ENCODE measurements at places on chromosomes 2 and 18.

DNA sequence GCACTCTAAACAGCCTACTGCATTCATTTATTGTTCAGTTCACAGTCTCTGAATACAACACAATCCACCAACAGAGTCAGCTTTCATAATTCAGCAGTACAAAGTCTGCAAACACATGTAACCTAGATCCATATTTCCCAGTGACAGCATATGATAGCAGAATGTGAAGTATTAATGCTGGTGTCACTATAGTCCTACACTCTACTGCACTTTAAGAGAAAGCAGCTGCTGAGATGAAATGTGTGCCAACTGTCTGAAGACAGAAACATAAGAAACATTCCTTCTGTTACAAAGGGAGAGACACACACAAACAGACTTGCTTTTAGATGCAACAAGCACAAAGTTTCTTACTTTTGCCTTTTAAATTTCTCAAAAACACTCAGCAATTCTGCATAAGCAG lies 441.8 kb downstream of the ZEB2 start:
- no peak for DNase-seq

- DNase-seq = no peak
Measured at GRCh38 chr2:45984366-45984765, 312.8 kb upstream of the EPAS1 start.

- no peak for DNase-seq
Measured at GRCh38 chr2:80252294-80252986, 52.1 kb downstream of the LRRTM1 start.

DNA sequence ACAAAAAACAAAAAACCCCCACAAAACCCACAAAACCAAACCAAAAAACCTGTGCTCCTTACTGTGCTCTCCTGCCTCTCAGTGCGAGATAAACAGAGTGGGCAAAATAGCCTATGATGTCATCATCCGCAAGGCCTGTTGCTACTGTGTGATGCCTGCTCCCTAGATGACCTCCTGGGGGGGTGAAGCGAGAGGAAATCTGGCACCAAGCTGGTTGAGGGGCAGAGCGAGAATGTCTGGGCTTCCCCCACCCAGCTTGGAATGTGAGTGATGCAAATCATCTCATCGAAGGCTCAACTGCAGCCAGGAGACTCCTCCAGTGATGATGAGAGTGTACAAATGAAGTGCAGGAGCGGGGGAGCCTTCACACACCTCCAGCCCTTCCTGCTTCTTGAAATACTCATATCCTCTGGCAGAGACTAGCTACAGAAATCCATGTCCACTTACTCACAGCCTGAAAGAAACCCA lies 57.7 kb upstream of the MAP4K3 start:
- no peak for DNase-seq

GRCh38 chr18:47858607-47859006 lies 71.9 kb downstream of the SMAD2 start:
- DNase-seq = no peak

DNA sequence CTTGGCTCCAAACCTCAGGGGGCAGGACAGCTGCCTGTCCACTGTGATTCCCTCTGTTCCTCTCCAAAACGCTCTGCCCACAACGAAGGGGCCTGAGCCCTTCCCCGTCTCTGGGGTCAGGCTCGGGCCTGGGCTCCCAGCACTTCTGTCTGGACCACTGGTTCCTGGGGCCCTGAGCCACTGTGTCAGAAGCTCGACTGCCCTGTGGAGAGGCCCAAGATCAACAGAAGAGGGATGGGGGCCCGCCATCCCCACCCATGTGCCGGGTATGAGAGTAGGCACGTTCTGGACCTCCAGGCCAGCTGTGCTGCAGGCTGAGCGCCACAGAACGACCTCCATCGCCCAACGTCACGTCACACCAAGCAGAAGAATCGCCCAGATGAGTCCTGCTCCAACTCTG lies 119.9 kb upstream of the HS6ST1 start:
- DNase-seq = no peak

GRCh38 chr18:35193316-35193715 lies 47.5 kb upstream of the ZNF397 start:
- DNase-seq = no peak

- no peak for DNase-seq
Measured at GRCh38 chr2:171595896-171596295, 73.6 kb downstream of the CYBRD1 start.

DNA sequence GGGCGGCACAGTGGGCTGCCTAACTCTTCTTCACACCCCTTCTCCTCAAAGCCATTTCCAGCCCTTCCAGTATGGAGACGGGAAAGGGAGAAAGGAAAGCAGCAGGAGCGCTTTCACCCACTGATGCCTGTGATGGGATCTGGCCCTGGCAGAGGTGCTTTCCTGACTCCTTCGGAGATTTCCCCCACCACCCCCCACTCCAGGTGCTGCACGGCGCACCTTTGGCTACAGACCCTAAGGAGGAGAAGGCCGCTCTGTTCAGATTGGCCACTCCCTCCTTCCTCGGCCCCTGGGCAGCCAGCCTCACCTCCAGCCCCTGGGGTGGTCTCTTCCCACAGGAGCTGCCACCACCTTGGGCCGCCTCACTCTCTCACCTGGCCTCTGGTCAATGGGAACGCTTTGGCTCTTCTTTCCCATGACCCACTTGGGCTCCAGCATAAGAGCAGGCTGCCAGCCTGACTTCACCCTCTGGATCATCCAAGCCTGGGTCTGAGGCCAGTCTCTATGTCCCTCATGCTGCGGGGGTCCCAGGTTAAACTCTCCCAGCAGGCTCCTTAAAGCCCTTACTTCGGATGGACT lies 18.4 kb upstream of the MAL start:
- DNase-seq = no peak

GRCh38 chr2:58476556-58476955 lies 235.4 kb upstream of the FANCL start:
- no peak for DNase-seq

DNA sequence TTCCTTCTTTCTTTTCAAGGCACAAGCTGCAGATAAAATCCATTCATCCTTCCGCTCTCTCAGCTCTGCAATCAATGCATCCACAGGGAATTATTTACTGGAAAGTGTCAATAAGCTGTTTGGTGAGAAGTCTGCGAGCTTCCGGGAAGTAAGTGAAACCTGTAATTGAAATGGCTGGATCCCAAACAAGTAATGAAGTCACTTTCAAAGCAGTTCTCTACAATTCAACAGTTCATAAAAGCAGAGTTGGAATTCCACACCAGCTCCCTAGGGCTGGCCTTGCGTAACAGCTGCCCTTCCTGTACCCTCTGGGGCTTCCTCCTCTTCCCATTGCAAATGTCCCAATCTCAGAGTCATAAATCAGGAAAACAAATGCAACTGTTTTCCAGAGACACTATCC lies 9.6 kb downstream of the SERPINB2 start:
- DNase-seq = no peak

- DNase-seq = no peak
Measured at GRCh38 chr2:208595386-208596275, 189.0 kb downstream of the PTH2R start.

DNA sequence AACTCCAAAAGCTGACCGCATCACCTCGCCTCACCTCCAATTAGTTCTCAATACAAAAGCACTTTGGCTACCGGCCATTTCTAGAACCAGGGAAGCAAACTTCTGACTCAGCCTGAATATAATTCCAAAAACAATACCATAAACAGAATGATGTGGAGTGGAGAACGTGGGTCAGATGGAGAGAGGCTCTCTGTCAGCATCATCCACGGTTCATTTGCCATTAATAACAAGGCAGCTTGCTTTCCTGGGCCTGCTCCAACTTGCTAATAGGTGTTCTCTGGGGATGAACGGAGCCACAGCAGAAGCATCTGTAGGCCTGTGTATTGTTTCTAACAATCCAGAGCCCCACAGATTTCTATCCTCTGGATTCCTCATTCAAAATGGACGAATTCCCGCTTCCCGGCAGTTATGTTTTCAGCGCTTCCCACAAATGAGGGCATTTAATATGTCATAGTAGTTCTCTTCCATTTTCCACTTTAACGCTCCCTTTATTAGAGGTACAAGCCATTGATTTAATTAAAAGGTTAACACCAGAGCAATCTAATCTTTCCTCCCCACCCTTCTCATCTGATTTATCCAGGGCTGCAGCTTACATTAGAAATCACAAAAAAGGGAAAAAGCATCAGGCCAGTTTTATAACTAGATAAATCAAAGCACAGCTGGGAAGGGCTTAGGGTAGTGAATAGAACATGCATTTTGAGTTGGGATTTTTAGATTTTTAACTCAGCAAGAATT lies 23.2 kb upstream of the CNTNAP5 start:
- no peak for DNase-seq

DNA sequence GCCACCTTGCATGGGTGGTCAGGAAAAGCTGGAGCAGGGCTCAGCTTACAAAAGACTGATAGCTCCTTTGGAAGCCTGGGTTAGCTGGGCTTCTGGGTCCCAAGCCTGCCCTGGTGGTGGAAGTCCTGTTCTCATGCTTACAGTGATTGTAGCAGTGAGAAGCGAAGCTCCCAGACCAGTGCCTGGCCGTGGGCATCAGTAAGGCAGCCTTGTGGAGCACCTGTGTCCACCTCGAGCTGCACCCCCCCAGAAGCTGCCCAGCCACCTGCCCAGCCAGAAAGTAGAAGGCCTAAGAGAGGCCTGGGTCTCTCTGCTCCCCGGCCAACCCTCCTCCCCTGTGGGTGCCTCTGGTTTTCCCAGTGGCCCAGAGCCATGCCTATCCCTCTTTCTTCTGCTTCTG lies 10.5 kb downstream of the GLI2 start:
- DNase-seq = no peak

- DNase-seq = no peak
Measured at GRCh38 chr2:29053223-29053622, 21.1 kb downstream of the PCARE start.

DNA sequence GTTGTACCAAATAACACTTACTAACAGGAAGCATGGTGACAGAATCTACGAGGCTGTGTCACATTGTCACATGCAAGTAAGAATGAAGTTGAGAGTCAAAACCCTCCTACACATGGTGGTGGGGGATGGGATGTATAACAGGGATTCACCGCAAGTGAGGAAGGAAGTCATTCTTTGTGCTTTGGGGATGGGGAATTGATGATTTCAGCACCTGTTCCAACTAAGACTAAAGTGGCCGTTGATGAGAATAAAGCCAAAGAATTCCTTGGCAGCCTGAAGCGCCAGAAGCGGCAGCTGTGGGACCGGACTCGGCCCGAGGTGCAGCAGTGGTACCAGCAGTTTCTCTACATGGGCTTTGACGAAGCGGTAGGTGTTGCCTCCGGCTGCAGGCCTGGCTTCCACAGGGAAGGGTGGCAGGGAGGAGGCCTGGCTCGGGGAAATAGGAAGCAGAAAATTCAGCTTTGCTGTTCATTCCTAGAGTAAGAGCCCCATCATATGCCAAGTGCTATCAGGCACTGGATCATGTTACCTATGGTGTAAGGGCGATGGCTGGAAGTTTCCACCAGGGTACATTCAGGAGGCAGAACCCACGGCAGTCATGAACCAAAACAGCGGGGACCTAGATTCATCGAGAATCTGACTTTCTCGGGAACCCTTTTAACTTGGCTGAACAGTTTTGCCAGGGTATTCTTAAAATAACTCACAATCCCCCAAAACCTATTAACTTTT lies 120.3 kb downstream of the UXS1 start:
- DNase-seq = no peak

DNA sequence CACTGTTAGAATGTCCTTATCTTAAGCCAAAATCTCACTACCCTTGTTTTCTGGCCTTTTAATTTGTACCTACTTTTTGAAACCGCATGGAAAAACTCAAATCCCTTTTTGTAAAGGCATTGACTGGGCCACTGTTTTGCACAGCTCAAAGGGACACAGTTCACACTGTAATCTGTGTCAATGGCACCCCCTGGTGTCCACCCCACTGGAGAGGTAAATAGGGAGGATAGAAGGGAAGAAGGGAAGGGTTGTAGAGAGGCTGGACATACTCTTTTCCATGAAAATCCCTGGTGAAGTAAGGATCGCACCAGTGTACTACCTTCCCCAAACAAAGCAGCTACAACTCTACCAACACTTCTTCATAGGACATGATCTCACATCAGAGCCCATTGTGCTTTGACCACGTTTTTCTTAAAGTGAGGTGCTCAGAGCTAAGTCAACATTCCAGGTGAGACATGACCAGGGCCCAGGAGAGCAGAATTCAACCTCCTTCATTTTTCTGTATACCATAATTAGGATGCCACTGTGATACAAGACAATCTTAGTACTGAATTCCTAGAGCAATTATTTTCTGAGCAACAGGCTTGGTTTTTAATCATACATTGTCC lies 92.4 kb upstream of the RMDN2 start:
- peak; percentile 81 for DNase-seq

- no peak for DNase-seq
Measured at GRCh38 chr2:197145471-197146056, 165.0 kb downstream of the ANKRD44 start.
